ENCODE measurements at places on chromosomes 2 and 18.

- peak; percentile 71 for DNase-seq
Measured at GRCh38 chr2:207528980-207529329, 807 bp upstream of the CREB1 start.

DNA sequence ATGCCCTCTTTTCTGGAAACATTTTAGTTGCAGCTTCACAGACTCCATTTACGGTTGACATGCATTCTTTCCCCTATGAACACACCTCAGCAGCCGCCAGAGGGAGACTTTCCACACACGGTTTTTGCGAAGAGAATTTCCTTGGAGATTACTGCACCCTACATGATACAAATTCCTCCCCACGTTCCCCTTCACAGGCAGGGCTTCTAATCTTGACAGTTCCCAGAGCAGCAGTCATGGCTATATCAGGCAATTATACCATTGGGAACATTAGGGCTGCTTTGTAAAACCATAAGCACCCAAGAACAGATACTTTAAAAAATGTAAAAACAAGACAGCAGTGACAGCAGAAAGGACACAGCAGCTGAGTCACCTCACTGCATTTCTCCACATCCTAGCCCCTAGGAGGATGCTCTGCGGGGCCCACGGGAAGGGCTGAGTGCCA, 253.8 kb downstream of the TGIF1 start:
- DNase-seq = no peak

DNA sequence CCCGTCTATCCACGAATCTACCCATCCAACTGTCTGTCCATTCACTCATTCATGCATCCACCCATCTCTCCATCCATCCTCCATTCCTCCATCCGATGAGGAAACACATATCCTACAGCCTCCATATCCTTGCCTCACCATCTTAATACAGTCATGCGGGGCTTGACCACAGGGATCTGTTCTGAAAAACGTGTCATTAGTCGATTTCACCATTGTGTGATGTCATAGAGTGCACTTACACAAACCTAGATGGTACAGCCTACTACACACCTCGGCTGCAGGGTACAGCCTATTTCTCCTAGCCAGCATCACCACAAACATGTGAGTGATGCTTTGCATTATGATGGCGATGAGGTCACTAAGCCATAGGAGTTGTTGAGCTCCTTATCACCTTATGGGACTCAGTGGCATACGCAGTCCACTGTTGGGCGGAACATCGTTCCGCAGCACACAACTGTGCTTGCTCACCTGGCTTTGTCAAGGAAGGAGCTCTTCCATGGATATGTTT, 1.9 kb upstream of the NT5DC4 start:
- DNase-seq = no peak

DNA sequence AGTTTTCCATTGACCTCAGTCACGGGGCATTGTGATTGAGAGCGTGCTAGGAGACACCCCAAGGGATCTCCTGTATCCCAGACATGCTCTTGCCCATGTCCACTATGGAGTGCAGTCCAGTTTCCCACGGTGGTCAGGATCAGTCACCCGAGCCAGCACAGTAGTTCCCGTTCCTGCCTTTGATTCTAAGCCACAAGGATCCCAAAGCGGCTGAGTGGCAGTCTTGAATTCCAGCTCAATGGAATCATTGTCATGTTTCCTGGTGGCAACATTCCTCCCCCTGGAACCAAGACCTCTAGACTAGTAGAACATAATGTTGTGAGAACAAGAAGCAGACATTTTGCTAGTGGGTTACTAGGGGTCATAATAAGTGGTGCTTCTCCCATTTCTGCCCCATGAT, 154.3 kb downstream of the SEPTIN10 start:
- DNase-seq = no peak

DNA sequence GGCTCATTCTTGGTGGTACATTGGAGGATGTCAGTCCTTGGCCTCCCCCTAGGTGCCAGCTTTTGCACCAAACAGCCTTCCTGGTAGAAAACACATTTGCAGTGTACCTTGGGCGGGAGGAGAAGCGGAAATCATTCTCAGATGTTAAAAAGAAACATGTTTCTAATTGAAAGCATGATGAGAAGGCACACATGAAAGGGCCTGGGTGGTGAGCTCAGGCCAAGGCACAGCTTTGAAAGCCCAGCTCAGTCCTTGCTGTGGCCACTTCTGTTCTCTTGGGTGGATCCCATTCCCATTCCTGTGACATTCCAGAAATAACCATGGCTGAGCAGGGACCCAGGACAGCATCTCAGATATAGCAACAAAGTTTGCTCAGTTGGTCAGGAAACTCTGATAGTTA, 71.5 kb downstream of the LTBP1 start:
- DNase-seq = no peak

- no peak for DNase-seq
Measured at GRCh38 chr2:156379071-156379470, 46.5 kb upstream of the NR4A2 start.

- no peak for DNase-seq
Measured at GRCh38 chr2:43507137-43507536, 88.7 kb downstream of the THADA start.

DNA sequence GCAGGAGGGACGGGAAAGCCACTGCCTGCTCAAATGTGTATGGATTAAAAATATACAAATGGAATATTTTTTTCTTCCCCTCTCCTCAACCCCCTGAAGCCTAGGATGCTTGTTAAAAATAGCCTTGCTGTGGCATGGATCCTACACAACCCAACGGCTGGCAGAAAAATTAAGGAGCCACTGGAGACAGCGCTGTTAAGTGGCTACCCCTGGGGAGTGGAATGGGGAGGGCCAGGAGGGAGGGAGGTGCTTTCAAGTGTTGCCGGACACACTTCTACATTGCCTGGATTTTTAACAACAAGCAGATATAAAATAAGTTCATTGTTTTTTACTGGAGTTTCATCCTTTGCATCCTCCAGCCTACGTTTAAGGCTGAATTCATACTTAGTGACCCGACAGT, 66.6 kb downstream of the ZBTB7C start:
- DNase-seq = no peak

- DNase-seq = no peak
Measured at GRCh38 chr18:74734013-74734444, 136.4 kb downstream of the ZNF407 start.

DNA sequence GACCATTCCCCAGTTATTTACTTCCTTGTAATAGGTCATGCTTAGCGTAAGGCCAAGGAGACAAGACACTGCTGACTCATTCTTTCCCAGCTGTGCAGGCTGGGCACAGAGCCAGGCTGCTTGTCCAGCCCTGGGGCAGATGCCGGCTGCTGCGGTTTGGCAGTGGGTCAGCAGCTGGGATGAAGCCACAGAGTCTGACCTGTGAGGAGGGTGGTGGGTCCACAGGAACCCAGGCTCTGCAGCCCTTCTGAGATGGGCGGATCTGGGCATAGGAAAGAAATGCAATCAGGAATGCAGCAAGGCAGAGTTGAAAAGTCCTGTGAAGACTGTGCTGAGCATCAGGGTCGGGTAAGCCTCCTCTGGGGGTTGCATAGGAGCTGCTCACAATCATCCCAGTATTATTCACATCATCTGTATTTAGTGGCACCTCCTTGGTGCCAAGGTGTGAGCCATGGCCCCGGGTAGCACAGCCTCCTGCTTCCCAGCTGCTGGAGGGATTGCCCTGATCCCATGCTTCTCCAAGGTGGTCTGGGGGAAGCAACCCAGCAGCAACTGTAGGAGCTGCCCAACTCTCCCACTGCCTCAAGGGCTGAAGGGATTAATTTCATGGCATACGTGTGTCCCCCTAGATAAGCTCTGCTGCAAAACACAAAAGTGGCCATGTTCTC, 139.0 kb downstream of the DDX1 start:
- no peak for DNase-seq

DNA sequence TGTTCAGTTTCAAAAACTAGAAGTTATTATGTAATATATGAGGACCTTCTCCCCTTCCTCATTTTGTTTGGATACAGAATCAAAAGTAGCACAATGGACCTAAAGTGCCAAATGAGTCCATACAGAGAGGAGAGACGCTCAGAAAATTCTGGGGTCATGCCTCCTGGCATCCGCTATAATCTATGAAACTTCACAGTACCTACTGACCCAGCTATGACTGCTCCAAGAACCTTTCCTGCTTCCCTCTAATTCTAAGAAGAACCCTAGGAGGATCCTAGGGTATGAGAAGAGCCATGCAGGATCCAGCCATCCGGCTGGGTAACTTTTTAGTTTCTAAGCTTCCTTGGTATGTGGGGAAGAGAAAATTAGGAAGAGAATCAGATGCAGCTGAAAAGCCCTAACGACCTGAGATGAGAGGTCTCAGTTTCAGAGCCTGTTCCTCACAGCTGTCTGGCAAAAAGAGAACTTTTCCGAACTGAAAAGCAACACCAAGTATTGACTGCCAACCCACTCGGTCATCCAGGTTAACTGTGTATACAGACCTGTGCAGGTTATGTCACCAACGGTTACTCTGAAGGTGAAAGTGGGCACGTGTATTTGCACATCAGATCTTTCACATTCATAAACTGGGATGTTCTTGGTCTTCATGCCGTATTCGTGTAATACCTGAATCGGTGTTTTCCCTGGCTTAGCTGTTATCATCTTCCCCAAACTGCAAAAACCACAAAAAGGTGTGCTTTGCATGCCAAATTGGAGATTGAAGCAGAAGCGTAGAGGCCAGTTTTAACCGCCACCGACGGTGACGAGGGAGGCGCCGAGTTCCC, 1.1 kb downstream of the PRKRA start:
- DNase-seq = no peak

DNA sequence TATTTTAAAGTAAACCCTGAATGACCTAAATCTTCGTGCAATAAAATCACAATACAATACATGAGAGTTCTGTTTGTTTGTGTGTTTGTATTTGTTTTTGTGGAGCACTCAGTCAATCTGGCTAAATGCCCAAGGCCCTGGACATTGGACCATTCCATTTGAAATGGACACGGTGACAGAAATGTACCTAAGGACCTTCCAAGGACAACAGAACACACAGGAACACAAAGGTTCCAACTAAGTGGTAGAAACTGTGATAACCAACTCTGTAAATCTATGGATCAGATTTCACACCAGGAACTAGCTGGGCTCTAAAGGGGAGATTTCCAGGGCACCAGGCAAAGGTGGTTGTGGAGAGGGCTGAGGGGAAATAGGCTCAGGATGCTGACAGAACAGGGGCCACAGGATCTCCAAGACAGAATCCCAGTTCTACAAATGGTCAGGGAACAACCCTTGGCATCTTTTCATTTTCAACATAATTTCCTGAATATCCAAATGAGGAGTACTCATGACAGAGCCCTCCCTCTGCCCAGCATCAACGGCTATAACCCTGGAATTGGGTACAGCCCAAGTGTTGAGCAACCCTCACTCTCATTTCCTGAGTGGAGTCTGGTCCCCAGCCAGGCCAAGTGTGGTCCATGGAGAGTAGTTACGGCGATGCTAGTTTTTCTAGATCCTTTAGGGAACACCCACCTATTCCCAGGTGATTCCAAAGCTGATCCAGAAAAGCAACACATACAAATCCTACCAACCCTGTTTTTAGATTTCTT, 78.4 kb downstream of the NCKAP5 start:
- DNase-seq = no peak

- no peak for DNase-seq
Measured at GRCh38 chr2:3189961-3190360, 187.7 kb downstream of the EIPR1 start.

DNA sequence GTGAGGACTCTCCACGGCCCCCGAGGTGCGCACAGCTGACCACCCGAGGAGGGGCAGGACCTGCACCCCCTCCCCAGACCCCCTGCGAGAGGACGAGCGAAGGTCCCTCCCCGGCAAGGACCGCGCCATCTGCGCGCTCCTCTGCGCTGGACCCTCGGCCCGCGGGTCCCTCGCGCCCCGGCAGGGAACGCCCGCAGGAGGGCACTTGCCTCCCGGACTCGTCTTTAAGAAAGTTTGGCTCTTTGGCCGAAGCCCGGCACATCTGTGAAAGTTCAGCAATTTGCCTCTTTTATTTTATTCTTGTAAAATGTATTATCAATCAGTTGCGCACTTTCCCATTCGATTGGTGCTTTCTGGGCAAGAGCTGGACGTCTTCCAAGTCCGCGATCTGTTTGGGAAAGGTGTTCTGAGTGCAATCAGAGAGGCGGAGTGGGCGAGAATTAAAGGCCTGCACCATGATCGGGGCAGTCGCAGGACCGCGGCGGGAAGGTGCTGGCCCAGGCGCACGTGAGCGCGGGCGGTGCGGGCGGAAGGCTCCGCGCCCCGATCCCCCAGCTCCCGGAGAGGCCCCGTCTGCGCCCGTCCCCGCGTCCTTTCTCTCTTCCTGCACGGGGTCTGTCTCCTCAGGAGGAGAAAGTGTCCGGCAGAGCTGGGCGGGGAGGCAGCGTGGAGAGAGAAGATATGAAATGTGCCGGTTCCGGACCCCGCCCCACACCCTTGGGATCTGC, 1.6 kb upstream of the ALKAL2 start:
- no peak for DNase-seq

GRCh38 chr2:180952082-180952481, 28.3 kb upstream of the UBE2E3 start:
- DNase-seq = no peak

DNA sequence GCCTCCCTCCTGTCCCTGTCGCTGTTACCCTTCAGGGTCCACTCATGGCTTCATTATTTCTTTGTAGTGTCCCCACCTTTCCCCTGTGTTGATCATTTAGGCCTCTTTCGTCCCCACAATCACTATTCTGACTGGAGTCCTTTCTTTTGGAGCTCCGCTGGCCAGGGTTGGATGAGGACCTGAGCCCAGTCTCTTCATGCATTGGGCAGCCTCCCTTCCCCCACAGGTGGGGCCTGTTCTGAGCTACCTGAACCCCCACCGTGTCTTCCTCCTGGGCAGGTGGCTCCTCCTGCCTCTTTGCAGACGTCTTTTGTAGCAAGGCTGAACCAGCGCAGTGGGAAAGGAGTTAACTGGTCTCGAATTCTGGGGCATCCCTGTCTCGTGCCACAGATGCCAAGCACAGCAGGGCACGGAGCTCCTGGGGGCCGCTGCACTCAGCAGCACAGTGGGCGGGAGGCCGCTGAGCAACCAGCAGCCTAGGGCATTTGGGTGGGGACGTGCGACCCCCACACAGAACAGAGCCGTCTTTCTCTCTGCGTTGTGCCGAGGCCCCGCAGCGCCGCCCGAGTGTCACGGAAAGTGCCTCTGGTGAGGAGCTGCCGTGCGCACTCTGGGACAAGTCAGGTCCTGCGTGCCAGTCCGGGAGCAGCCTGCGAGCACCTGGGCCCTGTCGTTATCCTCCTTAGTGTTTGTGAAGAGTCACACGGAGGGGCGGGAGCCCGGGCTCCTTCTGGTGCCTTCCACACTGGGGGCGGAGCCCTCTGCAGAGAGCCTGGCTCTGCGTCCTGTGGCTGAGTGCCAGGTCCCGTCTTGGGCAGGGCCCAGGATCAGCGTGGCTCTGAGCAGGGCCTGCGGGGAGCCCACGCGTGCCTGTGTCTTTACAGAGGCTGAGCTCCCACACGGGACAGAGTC, 130.1 kb downstream of the NFATC1 start:
- DNase-seq = no peak

GRCh38 chr2:239828192-239828972, 196.8 kb downstream of the NDUFA10 start:
- DNase-seq = no peak

- DNase-seq = no peak
Measured at GRCh38 chr2:197416268-197416667, 18.6 kb downstream of the SF3B1 start.

Data from effector memory CD8-positive, alpha-beta T cell (primary cell).